Renal cortex interstitium (tissue), 15 donors: ENCODE measurements at places on chromosomes 5 and 9. TPM values are rescaled to one million over a fixed set of nuclear protein-coding genes. Genes with fewer than 3 reads are reported as not detected.

PCDHA4 gene
- polyA plus RNA-seq = 1.0 TPM

CIZ1 gene
- polyA plus RNA-seq = 124 TPM

DNA sequence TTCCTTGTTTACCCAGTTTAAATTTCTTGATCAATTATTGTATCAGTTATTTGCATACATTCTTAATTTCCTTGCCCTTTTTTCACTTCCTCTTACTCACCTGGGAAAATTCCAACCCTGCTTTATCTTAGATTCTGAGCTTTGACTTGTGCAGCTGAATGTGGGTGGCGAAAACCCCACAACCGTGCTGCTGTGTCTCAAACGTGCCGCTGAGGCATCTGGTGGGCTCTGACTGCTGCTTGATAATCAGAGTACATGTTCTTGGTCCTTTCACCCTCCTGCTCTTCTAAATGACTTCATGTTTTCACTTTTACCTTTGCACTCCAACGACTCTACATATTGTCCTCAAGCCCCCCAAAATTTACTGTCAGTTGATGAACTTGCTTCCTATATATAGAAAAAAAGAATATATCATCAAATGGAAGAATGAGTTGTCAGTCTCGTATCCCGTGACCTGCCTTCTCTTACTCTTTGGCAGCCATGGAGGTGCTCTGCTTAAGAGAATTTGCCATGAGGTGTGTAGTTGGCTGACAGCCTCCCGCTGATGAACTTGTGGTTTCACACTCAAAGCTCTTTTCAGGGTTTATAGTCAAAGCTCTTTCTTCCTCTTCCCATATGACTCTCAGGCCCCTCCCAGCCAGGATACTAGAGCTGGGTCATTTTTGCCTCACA is 14.0 kb upstream of the JAK2 start:
- DNase-seq = no peak

DNA sequence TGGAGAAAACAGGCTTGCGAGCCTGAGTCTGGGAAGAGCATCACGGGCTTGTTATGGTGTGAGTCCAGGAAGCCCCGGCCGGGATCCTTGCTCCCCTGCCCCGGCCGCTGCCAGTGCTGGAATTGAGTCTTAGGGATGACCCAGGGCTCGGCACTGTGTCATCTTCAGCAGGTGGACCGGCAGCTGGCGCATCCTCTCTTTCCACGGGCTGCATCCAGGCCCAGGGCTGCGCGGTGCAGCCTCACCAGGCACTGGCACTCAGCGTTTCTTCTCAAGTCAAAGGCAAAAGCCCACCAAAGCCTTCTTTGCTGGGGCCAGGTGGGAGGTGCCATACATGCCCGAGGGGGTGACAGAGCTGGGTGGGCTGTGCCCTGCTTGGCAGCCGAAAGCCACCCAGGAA is 46.6 kb downstream of the COL5A1 start:
- no peak for DNase-seq

- no peak for DNase-seq
Observed at GRCh38 chr5:80962630-80963520, 2.7 kb downstream of the RASGRF2 start.

DNA sequence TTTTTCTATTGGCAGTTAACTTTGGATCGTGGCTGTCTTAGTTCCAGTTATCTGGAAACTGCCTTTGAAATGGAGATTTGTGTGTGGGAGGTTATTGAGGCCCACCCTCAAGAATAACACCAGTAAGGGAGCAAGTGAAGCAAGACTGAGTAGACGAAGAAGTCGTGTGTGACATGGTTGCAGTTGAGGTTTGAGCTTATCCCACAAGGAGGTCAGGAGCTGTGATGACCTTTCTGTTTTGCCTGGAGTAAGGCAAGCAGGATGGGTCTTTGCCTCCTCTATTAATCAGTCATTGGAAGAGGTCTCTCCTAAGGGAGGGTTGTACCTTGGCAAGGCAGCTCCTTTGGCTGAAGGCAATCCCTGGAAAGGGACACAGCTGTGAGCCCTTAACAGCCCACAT is 49.6 kb upstream of the CTXN3 start:
- DNase-seq = no peak

DNA sequence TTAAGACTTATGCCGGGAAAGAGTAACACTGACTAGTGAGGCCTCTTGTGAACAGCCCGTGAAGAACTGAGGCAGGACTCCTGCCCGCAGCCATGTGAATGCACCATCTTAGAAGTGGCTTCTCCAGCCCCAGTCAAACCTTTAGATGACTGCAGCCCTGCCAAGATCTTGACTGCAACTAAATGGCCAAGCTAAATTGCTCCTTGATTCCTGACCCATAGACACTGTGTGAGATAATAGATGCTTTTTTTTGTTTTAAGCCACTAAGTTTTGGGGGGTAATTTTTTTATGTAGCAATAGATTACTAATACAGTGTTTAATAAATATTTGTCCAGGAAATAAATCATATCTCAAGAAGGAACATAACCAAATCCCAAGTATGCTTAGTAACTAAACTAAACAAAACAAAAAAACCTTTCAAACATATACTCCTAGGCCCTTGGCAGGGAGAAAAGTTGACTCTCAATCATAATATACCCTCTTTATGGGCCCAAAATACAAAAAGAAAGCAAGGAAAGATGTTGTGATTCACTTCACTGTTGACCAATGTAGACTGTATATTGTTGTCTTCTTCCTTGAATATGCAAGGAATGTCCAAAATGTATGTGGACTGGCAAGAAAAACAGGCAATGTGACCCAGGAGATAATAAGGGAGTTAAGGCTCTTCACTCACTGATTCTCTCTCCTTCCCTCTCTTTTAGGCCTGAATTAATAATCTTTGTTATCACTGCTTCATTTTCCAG is 79.7 kb upstream of the ZNF366 start:
- DNase-seq = no peak
